Ammon's horn (tissue), 1 donor: ENCODE measurements at places on chromosomes 2 and 18.

DNA sequence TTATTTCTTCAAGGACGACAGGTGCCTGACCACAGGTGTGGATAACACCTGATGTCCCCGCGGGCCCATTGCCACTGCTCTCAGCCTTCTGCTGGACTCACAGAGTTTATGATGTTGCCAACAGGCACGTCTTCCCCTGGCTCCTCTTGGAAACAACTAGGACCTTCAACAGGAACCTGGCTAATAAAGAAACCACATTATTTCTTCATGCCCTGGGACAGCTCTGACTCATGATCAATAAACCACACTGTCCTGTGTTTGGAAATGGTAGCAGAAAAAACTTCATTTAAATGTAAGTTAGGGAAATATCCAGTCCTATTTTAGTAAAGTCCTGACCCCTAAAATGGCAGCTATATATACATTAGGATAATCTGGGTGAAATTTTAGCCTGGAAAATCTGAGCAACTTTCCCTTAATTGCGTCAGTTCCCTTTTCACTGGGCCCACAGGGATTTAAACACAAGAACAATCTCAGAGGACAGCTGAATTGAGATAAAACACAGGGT is 158.9 kb downstream of the VAPA start:
- DNase-seq, result no peak

GRCh38 chr2:173198327-173198726 is 122.7 kb downstream of the MAP3K20 start:
- no peak for DNase-seq

DNA sequence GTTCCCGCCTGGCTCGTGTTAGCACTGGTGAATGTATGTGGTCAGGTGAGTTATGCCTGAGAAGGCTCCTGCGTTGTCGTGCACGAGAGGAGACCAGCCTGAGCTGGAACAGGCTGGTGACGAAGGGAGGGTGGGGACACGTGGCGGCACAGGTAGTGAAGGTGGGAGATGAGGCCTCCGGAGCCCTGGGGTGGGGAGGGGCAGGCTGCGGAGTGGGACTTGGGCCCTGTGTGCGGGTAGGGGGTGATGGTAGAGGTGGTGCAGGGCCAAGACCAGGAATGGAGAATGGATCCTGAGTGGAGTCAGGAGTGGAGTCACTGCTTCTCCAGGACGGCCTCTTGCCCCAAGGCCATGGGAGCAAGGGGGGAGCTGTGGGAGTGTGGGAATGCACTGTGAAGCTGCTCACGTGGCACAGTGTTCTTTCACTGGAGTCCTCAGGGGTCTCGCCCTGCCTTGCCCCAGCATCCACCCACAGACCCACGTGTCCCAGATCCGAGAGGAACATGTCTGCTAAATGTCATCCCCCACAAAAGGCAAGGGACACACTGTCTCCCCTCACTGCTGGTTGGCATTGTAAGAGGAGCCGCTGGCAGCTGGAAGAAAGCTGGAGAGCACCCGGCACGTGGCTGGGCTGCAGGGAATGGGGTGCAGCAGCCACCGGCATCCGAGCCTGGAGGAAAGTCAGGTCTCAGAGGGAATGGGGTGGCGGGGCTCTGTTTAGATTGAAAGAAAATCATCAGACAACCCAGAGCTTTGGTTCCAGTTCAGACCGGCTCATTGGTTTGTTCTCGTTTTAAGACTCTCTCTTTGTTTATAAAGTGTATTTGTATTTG is 63.7 kb downstream of the CYP26B1 start:
- no peak for DNase-seq

DNA sequence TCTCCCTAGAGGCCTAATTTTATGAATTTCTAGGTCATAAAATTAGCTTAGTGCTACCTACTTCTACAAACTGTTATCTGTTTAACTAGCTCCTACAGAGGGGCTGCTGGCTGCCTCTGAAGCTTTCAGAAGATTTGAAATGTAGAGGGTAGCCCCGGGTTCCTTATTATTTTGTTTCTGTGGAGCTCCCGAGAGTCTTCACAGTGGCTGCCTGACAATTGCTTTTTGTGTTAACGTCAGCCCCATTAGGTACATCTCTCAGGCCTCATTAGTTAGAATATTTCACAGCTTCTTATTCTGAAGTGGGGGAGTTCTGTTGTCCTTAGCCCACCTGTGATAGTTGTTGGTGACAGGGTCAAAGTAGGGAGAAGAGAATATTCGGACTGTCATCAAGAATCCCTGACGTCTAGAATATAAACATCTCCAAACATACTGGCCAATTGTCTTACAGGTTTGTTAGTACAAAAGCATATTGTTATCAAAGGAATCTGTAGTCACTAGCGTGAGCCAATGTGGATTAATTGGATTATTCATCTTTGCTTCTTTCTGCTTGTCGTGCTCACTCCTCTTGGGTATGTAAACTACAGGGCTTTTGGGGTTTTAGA is 77.5 kb downstream of the DIS3L2 start:
- DNase-seq, result no peak

DNA sequence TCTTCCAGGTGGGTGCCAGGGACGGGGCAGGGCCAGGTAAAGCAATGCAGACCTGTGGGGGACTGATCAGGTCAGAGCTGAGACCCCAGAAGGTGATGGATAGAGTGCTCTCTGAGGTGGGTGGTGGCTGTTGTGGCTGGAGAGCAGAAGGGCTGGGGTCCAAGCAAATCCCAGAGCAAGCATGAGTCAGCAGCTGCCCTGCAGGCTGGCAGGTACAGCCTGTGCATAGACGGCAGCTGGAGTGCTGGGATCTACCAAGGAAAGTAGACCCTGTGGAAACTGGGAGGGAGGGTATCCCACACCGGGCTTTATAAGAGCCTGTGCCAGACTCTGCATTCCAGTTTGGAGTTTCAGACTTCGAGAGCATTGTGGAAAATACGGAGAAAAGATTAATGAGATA is 663 bp downstream of the TRIM54 start:
- DNase-seq, result no peak

- no peak for DNase-seq
Observed at GRCh38 chr2:129004485-129004884, 685.8 kb upstream of the HS6ST1 start.

DNA sequence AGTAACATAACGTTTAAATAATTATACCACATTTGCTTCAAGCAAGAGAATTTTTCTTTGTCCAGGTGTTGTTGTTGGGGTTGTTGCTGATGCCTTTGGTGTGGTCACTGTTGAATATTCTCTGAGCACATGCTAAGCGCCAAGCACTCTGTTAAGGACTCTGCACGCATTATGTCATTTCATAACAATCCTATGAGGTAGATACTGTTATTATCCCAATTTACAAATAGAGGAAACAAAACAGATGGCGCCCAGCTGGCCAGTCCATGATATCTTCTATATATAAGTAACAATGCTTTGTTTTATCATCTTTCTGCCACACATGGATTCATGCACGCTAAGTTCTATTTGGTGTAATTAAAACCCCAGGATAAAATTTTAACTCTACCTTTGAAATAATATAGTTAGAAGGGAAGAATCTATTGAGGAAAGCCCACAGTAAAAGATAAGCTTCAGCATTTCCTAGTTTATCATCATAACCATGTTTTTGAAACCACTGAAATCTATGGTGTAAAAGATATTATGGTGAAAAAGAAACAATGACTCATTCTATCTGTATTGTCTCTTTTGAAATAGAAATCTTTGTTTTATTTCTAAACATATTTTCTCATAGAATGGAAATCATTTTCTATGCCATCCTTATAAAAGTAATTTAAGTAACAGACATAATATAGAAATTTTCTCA is 199.7 kb downstream of the PID1 start:
- DNase-seq, result no peak

DNA sequence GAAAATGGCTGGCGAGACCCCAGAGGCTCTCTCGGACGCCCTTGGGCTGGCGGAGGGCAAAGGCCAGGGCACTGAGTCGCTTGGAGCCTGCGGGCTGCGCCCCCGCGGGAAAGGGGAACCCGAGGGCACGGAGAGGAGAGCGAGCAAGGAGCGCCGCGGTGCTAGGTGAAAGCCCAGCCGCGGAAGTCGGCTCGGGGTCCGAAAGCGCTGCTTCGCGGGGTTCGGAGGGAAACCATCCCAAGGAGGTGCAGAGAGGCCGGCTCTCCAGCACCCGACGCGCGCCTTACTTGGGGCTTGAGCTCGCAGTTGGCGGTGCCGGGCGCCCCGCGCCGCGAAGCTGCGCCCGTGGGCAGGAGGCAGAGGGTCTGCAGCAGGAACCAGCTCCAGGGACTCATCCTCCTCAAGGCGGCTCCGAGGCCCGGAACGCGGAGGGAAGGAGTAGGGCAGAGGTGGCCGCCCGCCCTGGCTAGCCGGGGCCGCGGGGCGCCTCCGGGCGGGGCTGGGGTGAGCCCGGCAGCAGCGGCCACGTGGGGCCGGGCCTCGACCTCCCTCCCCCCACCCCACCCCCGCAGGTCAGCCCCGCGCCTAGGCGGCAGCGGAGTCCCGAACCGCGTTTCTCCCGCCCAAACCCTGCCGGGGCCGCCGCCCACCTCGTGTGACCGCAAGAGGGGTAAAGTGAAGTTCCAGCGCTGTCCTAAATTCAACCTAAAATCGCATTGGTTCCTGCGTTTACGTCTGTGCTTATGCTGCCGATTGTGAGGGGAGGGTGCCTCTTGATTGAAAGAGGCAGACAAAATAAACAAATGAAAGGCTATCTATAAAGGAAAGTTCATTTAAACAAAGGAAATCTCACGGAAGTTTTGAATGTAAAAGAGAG is at the start of gene TRABD2A:
Gene TRABD2A, minus strand, starts transcription at position 440 of the 877 bp plus-strand sequence. Its CDS starts 45 bp downstream, at position 395.
- no peak for DNase-seq

- DNase-seq, result peak; percentile 19
Observed at GRCh38 chr2:224838335-224838734, 122.2 kb upstream of the CCDC195 start.

GRCh38 chr2:173397539-173397938 is 42.9 kb downstream of the CDCA7 start:
- no peak for DNase-seq

- DNase-seq, result peak; percentile 9
Observed at GRCh38 chr18:76985156-76985950, 147.2 kb downstream of the MBP start.

DNA sequence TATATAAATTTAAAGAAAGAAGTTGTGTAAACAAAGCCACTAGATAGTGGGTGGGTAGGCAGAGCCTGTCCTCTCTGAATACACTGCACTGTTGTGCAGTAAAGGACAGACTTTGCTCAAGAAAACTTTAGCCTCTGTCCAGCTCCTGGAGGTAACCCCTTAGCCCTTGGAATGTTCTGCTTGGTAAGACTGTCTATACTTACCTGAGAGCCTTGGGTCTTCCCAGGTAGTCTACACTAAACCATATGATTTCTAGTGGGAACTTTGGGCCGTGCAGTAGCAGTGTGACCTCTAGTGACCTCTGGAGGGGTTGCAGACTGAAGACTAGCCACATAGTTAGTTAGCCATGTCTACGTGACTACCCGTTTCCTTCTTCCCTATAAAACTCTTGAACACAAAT is 678.3 kb upstream of the NRXN1 start:
- peak; percentile 1 for DNase-seq

- DNase-seq, result peak; percentile 28
Observed at GRCh38 chr2:40512256-40512655, 60.4 kb upstream of the SLC8A1 start.
